Activated T-cell treated with anti-CD3 and anti-CD28 coated beads, Interleukin-2, amount 50 U/mL, for 48 hours (primary cell): ENCODE measurements at places on chromosomes 5 and 9.

GRCh38 chr5:93941897-93942296, 200.5 kb upstream of the POU5F2 start:
- no peak for DNase-seq

DNA sequence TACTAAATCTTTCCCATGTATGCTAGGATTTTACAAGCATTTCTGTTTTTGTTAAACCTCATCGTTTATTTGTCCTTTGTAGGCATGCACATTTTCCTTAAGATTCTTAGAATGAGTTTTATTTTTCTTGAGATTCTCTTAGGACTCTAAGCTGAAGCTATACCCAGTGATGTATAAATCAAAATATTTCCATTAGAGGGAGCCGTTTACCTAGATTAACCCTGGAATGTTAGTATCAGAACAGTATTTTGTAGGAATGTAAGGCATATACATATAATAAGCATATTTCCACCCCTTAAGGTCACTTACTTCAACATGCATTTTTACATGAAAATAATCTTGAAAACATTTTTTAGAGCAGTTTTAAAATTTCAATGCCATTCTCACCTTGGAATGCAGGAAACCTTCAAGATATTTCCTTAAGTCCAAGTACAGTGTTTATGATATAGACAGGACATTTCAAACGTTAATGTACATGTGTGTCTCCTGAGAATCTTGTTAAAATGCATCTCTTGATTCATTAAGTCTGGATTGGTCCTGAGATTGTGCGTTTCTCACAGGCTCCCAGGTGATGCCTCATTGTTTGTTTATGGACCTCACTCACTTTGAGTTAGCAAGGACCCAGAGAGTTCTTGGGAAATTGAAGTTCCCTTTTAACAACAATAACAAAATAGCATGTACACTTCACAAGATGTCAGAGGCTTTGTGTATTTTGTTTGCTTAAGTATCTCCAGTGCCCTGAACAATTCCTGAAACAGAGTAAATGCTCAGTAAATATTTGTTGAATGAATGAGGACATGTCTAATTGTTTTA, 34.9 kb upstream of the FCHO2 start:
- no peak for DNase-seq

DNA sequence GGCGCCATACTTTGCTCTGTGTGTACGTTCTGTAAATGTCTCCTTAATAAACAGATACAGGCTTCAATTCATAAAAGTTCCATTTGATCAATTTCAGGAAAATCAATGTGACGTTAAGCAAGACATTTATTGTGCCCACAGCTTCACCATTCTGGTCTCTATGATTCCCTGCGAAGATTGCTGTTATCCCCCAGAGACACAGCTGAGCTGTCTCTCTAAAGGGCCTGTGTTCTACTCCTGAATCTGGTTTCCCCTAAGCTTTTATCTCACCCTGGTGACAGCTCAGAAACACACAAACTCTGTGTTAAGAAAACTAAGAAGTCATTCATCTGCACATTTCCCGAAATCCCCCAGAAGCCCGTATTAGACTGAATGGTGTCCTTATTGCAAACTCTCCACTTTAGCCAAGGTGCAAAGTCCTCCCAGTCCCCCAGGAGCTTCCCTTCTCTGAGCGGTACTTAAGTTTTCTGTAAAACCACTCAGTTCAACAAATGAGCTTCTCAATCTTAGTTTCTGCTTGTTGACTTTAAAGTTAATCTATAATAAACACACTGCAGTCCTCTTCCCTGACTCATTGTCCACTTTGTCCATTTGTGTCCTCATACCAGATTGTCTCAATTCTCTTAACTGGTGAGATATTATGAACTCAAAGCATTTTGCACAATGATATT, 1.4 kb upstream of the C5orf15 start:
- no peak for DNase-seq

DNA sequence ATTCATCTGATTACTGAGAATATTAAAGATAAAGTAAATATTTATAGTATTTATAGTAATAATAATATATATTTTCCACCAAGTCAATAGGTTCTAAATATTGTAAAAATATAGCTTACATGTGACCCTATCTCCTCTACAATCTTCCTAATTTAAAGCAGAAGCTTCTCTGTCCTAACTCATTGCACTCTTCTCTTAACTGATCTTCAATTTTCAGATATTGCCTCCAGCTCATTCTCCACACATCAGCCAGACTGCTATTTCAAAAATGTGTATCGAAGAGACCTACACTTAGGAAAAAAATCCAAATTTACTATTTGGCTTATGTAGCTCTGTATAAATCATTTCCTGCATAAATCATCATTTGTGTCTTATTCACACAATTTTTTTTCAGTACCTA, 47.8 kb downstream of the CDH18 start:
- DNase-seq = no peak

DNA sequence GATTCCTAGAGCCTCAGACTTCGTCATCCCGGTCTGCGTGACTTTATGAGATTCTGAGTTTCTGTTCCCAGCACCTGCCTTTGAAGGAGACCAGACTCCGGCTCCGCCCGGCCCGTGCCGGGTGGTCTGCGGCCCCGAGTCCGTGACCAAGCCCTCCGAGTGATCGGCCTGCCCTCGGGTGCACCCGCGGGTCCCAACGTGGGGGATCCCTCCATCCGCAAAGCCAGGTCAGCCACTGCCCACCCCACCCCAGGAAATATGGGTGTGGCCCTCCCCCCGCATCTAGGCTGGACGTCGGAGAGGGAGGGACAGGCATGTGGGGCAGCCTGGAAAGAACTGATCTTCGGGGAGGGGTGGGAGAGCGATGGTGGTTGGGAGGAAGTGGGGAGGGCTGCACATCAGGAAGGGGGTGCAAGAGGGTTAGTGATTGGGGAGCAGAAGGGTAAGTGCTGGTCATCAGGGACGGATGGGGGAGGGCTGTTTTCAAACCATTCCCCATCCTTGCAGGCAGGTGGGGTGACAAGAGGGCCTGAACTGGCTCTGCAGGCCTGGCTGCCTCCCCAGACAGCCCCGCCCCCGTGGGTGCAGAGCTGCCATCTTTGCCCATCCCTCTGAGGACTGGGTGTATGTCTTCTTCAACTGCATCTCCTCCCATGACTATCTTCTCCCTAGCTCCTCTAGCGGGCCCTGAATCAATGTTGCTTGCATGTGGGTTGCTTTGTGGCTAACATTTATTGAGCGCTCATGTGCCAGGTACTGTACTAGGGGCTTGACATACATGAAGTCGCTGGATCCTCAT, 747 bp downstream of the LRSAM1 start:
- DNase-seq = peak; percentile 67

GRCh38 chr5:9233712-9234111, 312.2 kb downstream of the SEMA5A start:
- no peak for DNase-seq

DNA sequence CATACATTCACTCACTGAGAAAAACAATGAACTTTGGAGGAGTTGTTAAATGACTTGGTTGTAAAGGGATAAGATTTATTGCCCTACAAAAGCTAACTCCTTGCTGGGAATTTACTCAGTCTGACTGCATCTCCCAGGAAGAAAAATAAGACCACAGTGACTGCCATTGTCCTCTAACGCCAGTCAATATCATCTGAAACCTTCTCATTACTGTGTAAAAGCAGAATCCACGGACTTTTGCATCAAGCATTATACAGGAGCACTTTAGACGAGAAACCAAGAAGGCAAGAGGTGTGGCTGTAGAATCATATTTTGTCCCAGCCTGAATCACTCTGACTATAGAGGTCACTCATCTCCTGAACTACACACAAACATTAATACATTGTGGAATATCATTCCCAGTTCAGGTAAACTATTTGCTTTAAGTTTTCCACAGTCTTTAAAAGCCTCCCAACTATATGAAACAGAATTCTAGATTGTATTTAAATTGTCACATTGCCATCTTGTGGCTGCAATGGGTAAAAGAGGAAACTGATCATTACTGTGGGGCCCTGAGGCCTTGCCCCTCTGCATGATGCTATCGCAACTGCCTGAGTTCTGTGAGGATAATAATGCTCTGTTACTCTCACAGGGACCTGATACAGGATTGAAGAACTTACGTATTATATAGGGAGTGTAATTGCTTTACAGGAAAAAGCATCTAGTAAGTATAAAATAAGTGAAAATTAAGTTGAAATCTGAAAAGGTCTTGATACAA, 142.9 kb downstream of the SLCO4C1 start:
- no peak for DNase-seq

DNA sequence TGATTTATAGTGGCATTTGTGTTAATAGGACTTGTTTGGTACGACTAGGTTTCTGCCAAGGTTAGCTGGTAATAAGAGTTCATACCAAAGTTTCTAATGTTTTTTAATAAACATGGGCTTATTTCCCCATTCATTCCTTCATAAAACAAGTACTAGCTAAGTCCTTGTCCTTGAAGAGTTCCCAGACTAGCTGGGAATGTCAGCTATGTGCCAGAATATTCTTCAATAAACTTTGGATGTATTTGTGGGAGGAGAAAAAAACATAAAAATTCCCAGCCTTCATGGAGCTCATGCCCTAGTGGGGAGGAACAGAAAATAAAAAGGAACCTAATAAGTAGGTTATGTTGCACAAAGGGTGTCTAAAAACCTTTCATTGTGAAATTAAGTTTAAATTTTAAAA, 176.9 kb downstream of the DENND1A start:
- DNase-seq = no peak

DNA sequence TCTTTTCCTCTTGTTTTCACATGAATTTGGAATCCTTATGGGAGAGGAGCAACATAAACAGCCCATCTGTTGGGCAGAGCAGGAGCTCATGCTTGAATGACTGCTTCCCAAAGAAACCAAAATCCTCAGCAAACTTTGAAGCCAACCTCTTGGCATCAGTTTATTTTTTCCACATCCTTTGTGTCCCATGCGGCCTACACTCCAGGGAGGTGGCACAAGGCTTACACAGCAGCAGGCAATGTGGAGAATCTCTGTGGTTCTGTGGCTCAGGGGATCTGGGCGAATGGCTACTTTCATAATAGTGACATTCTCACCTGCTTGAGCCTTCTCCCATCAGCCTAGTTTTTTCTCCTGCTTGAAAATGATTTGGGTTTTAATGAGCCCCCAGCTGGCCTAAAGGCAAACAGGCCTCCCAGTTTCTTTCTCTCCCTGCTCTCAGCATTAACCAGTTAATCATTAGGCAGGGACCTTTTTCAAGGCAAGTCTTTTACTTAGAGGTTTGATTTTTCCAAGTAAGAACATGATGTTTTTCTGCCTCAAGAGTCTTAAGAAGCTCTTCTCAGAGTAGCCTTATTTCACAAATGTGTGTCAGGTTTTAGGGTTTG, 370.3 kb downstream of the ARHGEF28 start:
- no peak for DNase-seq

- DNase-seq = no peak
Measured at GRCh38 chr5:109299557-109299956, 110.2 kb downstream of the PJA2 start.

DNA sequence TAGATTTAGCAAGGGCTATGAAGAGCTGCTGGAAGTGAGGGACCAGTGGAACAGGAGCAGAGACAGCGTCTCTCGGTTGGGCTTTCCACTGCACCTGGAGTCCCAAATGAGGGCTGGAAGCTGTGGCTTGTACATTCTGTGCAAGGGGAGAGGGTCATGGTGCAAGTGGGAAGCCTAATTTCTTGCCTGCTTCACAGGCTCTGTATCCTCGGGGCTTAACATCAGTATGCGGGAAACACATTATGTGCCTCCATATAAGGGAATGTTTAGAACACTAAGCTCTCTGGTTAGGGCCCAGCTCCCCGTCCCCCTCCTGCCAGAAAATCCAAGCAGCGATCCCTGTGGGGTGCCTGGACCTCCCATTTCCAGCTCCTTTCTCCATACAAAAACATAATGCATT, 89.0 kb upstream of the NIPAL4 start:
- no peak for DNase-seq

- DNase-seq = no peak
Measured at GRCh38 chr5:66861402-66861801, 265.2 kb downstream of the MAST4 start.

DNA sequence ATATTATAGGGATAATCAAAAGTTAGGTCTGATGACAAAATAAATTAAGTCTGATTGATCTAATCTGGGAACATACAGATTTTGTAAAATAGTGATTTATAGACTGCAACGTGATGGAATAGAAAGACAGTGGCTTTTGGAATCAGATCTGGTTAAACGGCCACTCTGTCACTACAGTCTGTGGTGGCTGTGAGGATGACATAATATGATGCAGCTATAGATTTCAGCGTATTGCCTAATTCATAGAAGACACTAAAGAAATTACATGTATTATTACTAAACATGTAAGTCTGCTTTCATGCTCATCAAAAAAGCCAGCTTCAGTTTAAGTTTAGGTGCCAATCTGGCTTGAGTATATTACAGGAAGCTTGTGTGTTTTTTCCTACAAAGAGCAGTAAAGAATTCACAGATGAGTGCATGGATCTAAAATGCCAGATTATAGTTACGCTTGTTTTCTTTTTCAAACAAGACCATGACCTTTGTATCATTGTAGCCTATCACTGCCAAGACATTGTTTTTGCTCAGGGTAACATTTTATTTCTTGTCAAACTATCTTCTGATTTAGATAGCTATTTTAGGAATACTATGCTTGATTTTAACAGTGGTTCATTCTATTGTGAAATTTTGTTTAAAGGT, 25.7 kb downstream of the CPEB4 start:
- DNase-seq = no peak

GRCh38 chr5:111278858-111279504, 54.8 kb downstream of the CAMK4 start:
- DNase-seq = peak; percentile 93

- peak; percentile 62 for DNase-seq
Measured at GRCh38 chr5:133610489-133611356, 1.6 kb downstream of the FSTL4 start.

DNA sequence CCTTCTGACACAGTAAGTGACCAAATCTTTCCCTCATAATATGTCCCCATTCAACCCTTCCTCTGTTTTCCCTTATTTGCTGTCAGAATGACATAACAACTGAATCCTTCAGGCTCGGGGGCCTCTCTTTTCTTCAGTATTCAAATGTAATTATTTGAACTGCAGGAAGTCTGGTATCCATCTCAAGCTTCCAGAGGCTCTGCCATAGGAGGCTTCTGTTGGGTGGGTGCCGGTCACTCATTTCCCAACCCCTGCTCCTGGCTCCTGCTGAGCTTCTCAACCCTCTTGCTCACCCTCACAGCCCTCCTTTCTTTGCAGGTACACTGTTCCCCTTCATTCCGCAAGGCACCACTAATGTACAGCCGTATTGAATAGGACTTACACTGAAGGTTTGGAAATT, 151.8 kb upstream of the MAP3K1 start:
- no peak for DNase-seq

DNA sequence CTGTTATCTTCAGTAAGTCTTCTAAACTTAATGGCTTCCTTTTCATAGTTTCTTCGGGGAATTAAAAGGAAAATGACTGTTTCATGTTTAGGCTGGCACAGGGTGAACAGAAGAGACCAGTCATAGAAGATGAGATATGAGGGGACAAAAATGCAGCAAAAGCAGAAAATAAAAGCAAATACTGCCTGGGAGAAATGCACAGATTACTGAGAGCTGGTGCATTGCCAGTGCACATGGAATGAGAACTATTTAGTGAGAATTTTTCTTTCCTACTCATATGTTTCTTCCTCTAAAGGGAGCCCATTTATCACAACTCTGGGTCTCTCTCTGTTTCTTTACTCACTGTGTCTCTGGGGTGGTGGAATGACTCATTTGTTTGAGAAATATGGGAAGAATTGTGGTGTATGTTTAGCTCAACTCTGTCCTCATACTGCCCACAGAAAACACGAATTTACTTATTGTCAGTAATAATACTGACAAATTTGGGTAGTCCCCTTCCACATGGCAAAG, 25.9 kb upstream of the ANKRD55 start:
- no peak for DNase-seq

GRCh38 chr5:68685863-68686262, 408.0 kb upstream of the SLC30A5 start:
- DNase-seq = no peak
